ENCODE measurements at places on chromosomes 1 and 21.

GRCh38 chr1:116371752-116372151, 1.3 kb upstream of the ATP1A1 start:
- DNase-seq = no peak

GRCh38 chr1:216903382-216903740, 180.1 kb upstream of the ESRRG start:
- DNase-seq = no peak

DNA sequence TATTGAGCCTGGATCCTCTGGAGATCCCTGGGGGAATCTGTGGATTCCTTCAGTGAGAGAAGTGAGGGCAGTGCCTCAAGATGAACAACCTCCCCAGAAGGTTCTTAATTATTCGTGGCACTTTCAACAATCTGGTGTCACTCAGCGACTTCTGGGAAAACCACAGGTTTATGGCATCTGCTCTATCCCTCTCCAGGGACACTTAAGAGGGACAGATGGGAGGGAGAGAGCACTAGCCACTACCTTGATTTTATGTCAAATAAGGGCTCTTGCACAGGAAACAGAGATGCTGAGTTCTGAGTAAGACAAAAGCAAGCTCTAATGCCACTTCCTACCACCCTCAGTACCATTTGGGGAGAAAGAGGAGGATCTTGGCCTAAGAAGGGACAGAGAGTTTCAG, 21.2 kb upstream of the CHI3L1 start:
- DNase-seq = no peak

DNA sequence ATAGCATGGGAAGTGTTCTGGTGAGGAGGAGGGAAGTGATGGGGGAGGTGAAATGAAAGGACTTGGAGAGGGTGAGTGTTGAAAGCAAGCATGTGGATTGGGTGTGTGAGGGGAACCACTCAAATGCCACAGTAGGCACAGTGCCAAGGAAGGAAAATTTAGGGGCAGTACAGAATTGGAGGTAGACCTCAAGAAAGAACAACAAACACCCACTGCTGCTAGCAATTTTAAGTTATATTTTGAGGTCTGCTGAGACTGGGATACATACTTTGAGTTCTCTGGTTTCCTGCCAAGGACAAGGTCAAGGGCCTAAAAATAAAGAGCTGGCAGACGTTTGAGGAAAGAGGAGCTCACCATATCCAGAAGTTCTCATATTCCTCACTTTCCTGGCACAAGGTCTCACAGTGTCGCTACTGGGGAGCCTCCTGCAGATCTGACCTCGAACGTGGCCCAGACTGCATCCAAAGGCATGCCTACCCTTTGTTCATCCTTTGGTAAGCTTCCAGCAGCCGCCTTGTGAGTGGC, 104.0 kb downstream of the BRINP2 start:
- peak; percentile 55 for DNase-seq

- DNase-seq = no peak
These were observed 374.0 kb downstream of the CAMTA1 start for GRCh38 chr1:7159116-7159781.

- no peak for DNase-seq
These were observed 9.9 kb downstream of the HUNK start for GRCh38 chr21:31882711-31883110.

- DNase-seq = no peak
These were observed 4.4 kb downstream of the AVPR1B start for GRCh38 chr1:206112600-206113301.

- no peak for DNase-seq
These were observed 156.2 kb downstream of the DYRK1A start for GRCh38 chr21:37522641-37523295.

DNA sequence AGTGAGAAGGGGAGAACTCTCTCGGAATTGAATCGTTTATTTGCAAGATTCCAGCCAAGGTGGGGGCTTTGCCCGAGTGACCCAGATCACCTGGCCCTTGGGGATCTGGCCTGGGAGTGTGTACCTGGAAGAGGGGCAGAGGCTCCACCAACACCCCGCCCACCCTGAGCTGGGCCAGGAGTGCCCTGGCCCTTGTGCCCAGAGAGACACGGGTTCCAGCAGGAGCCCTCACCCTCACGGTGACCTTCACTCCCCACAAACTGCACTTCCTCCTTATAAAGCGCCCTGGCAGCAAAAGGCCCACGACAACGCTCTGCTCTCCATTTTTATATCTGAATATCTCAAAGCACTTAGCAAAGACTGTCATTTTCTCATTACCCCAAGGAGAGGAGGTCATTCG, 16.6 kb downstream of the CASZ1 start:
- no peak for DNase-seq

- DNase-seq = no peak
These were observed 45.8 kb upstream of the SAMSN1 start for GRCh38 chr21:14591882-14592281.

- no peak for DNase-seq
These were observed 359.8 kb upstream of the KAZN start for GRCh38 chr1:14238472-14239307.

GRCh38 chr1:46767649-46768282, 31.1 kb upstream of the CYP4B1 start:
- no peak for DNase-seq

Measured in GM04503 (cell line).